Activated CD4-positive, alpha-beta T cell treated with anti-CD3 and anti-CD28 coated beads, Interleukin-2, amount 50 U/mL, for 48 hours (primary cell): ENCODE measurements at places on chromosomes 11 and 22.

DNA sequence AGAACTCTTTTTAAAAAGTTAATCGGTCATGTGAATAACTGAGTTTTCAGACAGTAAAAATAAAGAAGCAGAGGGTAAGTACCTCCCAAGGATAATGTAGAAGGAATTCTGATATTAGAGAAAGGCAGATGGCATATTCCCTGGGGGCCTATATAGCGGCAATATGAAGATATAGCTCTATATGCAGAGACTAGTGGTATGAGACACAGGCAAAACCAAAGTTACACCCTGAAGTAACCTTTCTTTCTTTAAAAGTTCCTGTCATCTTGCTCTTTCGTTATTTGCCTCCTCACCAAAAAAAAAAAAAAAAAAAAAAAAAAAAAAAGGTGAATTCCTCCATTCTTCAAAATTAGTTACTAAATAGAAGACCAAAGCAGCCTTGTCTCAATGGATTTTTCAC is 76.2 kb upstream of the ARHGAP32 start:
- no peak for DNase-seq

DNA sequence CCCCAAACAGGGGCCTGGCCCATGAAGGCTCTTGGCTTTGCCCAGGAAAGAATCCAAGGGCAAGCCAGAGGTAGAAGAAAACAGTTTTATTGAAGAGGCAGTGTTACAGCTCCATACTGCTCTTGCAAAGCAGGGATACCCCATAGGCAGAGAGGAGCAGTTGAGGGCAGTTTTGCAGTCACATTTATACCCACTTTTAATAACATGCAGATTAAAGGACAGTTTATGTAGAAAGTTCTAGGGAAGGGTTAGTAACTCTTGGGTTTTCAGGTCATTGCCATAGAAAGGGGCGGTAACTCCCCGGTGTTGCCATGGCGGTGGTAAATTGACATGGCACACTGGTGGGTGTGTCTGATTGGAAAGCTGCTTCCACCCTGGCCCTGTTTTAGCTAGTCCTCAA is 80.5 kb upstream of the GNAZ start:
- no peak for DNase-seq

DNA sequence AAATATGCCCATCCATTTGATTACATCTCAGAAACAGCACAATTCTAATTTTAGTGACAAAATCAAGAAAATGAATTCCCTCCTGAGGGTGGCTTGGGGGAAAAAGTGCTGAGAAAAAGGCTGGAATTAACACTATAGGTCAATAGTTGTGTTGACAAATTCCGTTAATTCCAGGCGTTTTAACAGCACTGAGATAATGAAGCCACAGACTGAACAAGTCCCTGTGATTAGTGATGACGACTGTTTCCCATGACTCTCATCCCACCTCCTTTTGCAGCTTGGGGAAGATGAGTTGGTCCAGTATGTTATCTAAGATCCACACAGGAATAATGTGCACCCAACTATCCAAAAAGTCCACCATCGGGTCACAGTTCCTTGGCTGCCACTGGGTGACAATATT is 12.8 kb downstream of the SRRD start:
- no peak for DNase-seq

- no peak for DNase-seq
Observed at GRCh38 chr11:122183933-122184332, 67.9 kb upstream of the BLID start.

GRCh38 chr11:65392899-65393298 is 6.5 kb downstream of the FRMD8 start:
- no peak for DNase-seq

DNA sequence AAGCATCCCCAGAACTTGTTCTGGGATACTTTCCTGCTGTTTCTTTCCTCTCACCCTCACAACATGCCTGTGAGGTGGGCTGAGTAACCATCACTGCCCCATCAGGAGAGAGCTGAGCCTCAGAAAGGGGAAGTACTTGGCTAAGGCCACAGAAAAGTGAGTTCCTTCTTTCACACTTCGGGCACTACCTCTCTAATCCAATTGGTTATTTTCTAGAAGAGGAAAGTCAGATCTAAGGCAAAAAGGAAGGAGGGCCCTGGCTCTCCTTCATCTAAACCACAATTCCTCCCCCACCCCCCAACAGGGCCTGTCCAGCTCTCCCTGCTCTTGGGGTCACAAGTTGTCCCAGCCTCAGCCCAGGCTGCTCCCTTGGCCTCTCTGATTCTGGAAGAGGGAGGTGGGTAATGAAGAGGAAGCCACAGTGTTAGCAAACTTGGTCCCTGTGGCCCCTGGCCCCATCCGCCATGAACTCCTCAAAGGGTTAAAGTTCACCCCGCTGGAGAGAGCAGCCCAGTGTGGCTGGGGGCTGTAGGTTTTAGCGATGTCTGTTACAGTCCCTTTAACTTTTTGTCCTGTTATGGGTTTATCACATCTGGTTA is 34.0 kb downstream of the SLC22A12 start:
- DNase-seq = no peak

- DNase-seq = no peak
Observed at GRCh38 chr22:17422736-17423343, 53.6 kb downstream of the CECR2 start.

DNA sequence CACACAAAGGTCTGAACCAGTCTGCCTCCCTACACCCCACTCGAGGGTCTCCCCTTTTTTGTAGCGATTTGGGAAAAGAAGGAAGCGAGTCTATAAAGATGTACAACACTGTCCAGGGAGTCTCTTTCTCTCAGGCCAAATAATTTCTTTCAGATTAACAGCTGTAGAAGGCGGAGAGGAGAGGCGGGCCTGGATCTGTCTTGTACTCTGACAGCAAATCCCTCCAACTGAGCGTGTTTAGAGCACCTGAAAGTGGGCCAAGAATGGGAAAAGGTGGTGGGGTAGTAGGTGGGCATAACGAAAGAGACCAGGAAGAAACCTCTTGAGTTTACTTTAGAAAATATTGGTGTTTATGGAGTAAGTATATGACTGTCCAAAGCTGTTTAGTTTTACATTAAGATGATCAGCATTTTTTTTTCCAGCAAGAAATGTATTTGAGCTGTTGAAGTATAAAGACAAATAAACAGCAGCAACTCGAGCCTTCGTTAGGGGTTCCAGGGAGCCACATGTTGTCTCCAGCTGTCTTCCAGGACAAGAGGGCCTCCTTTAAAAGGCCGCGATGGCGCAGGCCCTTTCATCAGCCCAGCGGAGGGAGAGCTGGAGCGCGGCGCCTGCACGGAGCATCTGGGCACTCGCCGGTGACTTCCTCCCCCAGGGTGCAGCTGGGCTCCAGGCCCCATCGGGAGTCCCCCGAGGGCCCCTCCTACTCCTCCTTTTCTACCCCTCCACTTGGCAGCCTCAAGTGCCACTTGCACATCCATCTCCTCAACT is 34.9 kb downstream of the SCUBE1 start:
- no peak for DNase-seq

DNA sequence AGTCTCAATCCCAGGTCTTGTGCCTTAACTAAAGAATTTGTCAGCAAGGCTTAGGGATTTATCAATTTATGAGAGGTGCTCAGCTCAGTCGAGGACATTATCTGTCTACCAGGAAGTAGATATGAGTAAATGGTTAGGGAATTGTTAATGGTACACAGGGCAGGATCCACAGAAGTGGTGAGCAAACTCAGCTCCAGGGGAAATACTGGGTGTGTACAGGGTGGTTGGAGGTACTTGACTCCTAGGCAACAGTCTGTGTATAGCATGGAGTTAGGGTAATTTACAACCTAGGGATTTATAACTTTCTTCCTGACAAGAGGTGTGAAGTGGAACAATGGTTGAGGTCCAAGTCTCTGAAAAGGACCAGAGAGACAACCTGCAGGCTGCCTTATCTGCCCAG is 123.4 kb upstream of the OR9Q1 start:
- no peak for DNase-seq

DNA sequence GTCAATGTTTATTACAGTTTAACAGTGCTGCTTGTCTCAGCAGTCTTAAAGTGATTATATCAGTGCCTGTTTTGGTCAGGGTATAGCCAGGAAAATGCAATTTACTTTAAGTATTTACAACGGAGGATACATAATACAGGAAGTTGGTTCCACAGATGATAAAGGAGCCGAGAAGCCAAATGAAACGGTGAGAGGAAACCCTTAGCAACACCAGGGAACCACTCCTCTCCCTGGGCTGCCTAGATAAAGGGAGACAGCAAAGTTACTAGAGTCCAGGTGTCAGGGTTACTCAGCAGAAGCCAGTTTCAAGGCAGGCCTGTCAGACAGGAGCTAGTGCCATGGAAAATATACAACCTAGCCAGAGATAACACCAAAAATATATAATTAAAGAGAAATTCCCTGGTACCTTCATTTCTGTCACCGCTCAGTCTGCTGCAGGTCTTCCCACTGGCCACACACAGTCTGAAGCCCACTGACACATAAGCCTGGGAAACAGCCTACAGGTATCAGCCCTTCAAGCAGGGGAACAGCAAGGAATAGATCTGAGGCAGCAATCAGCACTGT is 55.5 kb downstream of the FAM76B start:
- DNase-seq = no peak

DNA sequence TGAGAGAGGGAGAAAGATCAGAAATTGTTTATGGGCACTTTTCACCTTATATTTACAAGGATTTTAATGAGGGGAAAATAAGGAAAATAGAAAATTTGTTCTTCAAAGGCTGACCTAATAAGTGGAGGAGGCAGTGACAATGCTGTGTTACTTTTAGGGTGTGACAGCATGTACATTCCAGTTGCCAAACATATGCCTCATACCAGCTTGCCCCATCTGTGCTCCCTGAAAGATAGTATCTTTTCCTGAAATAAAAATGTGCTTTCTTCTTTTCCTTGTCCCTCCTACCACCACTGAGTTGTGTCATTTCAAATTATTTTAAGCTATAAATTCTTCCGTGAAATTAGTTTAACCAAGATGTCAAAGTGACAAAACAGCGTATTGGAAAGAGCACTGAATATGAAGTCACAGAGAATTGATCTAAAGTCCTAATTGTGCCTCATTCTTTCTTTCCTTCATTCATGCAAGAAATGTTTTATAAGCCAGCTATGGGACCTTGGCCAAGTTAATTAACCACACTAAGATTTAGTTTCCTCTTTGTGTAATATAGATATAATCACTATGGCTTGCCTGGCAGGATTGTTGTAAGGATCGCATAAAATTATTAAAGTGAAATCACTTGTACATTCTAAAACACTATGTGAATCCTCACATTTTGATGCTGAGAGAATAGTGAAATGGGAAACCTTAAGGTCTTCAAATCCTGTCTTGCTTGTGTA is 1307.5 kb upstream of the TENM4 start:
- no peak for DNase-seq

- DNase-seq = no peak
Observed at GRCh38 chr11:2222451-2222850, 47.9 kb downstream of the ASCL2 start.
